NCI-H187 treated with DMSO at 0.1 percent for 48 hours (cell line): ENCODE measurements at places on chromosomes 5 and 9.

- no peak for DNase-seq
Measured at GRCh38 chr5:173535166-173535975, 81.1 kb downstream of the BOD1 start.

GRCh38 chr5:169223595-169223953 lies 77.4 kb downstream of the SLIT3 start:
- DNase-seq, result no peak

- no peak for DNase-seq
Measured at GRCh38 chr9:75451505-75451904, 363.2 kb downstream of the OSTF1 start.

- DNase-seq, result no peak
Measured at GRCh38 chr9:95762322-95762721, 113.2 kb upstream of the ERCC6L2 start.
